Activated T-cell treated with anti-CD3 and anti-CD28 coated beads, Interleukin-2, amount 50 U/mL, for 24 hours (primary cell): ENCODE measurements at places on chromosomes 2 and 18.

GRCh38 chr2:24651643-24652003 is 141.6 kb downstream of the PTRHD1 start:
- no peak for DNase-seq

- DNase-seq = no peak
These were observed 41.5 kb upstream of the CAB39 start for GRCh38 chr2:230671117-230671516.

GRCh38 chr2:110869472-110870446 is 137.4 kb downstream of the ACOXL start:
- DNase-seq = no peak

GRCh38 chr2:96759548-96759947 is 1.2 kb upstream of the CNNM4 start:
- DNase-seq = no peak

GRCh38 chr18:10727477-10727876 is 201.7 kb downstream of the NAPG start:
- no peak for DNase-seq

DNA sequence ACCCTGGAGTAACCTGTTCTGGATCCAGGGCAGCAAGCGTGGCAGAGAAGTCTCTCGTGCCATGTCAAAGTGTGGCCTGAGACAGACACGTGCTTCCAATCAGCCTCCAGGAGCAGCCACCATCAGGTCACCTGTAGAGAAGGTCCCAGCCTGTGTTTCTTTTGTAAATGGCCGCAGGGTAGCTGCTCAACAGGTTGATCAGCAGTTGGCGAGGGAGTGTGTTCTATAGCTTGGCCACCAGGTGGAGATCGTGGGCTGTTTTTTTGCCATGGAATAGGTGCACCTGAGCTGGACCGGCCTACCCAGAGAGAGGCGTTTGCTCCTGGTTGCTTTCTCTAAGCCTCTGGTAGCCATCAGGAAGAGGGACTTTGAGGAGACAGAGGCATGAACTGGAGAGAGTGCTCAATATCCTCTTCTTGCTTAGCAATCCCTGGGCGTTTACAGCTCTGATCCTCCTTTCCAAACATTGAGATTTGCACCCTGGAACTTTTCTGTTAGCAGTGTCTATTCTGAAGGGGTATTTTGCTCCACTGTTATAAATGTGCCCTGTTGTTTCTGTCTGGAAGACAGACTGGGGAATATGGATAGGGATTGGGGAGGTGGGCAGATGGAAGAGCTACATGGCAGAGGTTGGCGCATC is 34.2 kb upstream of the EN1 start:
- DNase-seq = peak; percentile 70

DNA sequence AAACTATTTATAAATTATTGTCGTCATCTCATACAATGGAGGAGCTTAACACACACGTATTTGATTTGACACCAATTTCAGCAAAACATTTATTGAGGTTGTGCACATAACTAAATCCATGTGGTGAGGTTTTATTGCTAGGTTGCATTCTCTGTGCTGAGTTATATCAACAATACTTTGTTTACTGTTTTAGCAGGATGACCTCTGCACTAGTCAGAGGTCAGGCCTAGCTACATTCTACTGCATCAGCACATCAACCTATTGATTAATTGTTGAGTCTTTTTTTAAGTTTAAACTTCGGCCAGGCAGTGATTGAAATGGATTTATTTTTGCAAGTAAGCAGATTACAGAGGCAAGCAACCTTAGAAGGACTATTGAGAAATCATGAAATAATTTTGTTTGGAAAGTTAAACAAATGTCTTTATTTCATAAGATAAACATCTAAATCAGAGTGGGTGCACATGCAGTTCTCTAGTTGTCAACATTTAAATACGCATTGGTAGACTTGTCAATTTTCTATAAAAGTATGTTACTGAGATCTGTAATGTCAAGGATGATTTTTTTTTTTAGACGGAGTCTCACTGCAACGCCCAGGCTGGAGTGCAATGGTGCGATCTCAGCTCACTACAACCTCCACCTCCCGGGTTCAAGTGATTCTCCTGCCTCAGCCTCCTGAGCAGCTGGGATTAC is 75.2 kb upstream of the CD28 start:
- DNase-seq = no peak

GRCh38 chr2:107412981-107413380 is 413.7 kb upstream of the RGPD4 start:
- no peak for DNase-seq

GRCh38 chr2:175884697-175885393 is 117.2 kb downstream of the LNPK start:
- DNase-seq = no peak

DNA sequence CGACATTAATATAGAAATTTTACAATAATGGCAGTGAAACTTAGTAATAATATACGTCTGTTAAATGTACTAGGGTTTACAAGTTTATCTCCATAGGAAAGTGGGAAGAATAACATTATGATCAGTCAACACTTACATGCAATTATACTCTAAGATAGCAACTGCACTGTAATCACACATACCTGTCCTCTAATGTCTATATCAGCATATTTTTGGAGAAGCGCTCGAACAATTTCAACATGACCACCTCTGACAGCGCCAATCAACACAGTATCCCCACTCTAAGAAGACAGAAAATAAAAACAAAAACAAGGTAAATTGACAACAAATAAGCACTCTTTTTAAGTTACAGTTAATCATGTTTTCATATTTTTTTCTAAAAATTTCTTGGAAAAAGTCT is 37.2 kb downstream of the KIDINS220 start:
- DNase-seq = no peak

- no peak for DNase-seq
These were observed 1052.6 kb upstream of the PIK3C3 start for GRCh38 chr18:40902436-40902835.

DNA sequence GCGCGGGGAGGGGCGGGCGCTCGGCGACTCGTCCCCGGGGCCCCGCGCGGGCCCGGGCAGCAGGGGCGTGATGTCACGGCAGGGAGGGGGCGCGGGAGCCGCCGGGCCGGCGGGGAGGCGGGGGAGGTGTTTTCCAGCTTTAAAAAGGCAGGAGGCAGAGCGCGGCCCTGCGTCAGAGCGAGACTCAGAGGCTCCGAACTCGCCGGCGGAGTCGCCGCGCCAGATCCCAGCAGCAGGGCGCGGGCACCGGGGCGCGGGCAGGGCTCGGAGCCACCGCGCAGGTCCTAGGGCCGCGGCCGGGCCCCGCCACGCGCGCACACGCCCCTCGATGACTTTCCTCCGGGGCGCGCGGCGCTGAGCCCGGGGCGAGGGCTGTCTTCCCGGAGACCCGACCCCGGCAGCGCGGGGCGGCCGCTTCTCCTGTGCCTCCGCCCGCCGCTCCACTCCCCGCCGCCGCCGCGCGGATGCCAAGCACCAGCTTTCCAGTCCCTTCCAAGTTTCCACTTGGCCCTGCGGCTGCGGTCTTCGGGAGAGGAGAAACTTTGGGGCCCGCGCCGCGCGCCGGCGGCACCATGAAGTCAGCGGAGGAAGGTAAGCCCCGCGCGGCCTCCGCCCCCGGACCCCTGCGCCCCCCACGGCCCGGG is at the start of gene NFATC1:
Gene NFATC1 (plus strand): TSS at position 170 of the 644 bp plus-strand sequence. CDS start 295 bp downstream, at position 465.
- DNase-seq = peak; percentile 90

DNA sequence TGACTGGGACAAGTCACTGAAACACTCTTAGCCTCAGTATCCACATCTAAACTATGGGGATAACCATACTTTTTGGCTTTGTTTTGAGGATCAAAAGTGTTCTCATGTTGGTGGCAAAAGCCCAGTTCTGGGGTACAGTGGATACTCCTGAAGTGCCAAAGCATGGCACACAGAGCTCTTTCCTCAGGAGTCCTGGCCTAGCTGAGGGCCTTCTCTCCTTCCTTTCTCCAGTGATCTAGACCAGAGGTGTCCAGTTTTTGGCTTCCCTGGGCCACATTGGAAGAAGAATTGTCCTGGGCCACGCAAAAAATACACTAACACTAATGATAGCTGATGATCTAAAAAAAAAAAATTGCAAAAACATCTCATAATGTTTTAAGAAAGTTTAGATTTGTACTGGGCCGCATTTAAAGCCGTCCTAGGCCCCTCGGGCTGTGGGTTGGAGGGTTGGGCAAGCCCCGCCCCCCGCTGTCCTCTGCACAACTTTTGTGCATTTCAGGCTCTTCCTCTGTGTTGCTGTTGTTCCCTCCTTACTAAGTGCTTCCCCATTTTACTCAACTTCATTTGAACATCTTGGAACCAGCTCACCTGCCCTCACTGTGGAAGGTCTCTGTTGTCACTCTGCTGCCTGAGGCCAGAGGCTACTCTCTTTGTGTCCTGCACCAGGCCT is 337.0 kb downstream of the CYRIA start:
- no peak for DNase-seq

DNA sequence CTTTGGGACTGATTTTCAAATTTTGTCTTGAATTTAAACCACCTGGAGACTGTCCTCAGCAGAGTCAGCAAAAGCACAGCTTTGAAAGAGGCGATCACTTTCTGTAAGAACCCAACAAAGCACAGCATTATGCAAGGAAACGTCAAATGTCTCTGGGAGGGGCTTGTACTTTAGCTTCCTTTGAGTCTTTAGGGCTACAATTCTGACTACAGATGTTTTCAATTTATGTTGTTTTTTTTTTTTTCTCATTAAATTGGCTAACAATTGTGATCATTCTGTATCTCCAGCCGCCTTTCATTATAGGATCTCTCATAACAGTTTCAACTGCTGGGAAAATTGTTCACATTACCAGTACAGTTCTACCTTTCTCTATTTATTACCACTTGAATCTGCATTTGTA is 48.3 kb downstream of the COL3A1 start:
- DNase-seq = no peak

DNA sequence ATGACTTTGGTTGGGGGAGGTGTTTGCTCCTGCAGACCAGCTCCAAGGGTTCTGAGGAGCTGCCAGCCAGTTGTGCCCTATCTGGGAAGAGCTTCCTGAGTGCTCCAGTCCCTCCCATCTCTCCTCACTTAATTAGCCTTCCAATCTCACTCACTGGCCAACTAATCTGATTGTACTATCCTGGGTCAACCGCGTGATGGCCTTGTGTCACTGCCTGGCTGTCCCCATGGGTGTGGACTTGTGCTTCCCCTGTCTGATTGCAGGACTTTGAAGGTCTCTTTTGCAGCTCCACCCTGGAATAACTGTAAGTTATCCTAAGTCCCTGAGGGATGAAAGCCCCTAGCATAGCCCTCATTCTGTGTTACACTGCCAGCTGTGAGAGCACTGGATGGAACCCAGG is 65.0 kb downstream of the SLC4A5 start:
- DNase-seq = no peak

DNA sequence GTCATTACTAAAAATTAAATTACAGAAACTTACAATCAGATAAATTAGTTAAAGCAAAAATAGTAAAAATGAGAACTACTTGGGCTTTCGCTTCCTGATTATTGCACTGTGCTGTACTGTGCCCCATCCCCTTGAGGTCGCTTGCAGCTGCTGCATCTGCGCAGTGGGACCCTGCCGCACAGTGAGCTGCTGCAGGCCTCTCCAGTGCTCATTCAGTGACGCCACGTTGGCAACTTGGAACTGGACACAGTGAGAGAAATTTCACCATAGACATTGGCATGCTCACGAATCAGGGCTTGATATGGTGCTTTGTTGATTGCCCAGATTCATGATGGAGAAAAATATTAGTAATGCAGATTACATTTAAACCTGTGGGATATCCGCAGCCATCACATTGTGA is 290.8 kb upstream of the MYT1L start:
- no peak for DNase-seq

- no peak for DNase-seq
These were observed 154.6 kb downstream of the ACKR3 start for GRCh38 chr2:236724200-236724599.
